IPS-NIHi11 (cell line): ENCODE measurements at places on chromosomes 12 and 14.

DNA sequence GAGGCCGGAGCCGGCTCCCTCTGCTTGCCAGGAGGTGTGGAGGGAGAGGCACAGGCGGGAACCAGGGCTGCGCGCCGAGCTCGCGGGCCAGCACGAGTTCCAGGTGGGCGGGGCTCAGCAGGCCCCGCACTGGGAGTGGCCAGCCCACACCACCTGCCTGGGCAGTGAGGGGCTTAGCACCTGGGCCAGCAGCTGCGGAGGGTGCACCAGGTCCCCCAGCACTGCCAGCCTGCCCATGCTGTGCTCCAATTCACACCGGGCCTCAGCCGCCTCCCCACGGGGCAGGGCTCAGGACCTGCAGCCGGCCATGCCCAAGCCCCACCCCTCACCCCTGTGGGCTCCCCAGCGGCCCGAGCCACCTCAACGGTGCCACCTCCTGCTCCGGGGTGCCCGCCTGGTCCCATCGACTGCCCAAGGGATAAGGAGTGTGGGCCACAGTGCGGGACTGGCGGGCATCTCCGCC, 72.4 kb upstream of the PPP2R5C start:
- DNase-seq, result no peak

DNA sequence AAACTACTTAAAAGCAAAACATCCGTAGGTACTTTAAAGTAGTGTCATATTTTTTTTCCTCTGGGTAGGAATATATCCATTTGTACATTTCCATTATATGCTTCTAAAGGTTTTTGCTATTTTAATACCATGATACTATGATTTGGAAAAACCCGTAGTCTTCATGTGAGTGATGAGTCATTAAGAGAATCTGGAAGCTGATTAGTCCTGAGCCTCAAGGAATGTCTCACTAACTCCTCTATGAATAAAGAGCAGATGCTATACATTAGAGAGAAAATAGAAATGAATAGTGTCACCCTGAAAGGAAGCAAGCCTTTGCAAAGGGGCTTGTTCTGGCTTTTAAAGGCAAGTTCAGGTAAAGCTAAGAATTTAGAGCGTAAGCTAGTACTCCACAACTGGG, 432.1 kb downstream of the CCDC91 start:
- DNase-seq, result no peak

DNA sequence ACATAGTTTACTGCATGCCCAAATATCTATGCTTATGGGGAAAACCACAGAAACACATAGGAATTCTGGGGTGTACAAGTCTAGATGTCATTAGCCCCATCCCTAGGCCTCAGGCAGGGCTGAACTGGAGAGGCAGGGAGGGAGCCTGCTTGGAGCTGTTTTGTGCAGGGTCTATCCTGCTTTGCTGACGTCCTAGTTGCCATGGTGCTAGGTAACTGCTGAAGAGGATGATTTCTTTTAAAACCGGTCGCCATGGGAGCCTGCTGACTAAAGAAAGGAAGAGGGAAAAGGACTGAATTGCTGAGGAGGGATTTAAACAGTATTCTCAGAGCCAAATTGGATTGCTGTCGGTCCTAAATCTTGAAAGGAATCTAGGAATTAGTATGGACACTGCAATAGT, 10.7 kb downstream of the GPR19 start:
- DNase-seq, result peak; percentile 25

- no peak for DNase-seq
Measured at GRCh38 chr12:83664650-83665049, 977.9 kb downstream of the TMTC2 start.

GRCh38 chr12:105256011-105256410, 20.0 kb upstream of the APPL2 start:
- no peak for DNase-seq

- DNase-seq, result no peak
Measured at GRCh38 chr12:66050283-66050576, 80.3 kb downstream of the LLPH start.

- no peak for DNase-seq
Measured at GRCh38 chr12:85191-85666, 18.7 kb downstream of the IQSEC3 start.
